ENCODE measurements at places on chromosomes 1 and 21.

GRCh38 chr1:56403321-56403720 is 176.0 kb downstream of the PLPP3 start:
- DNase-seq, result no peak

DNA sequence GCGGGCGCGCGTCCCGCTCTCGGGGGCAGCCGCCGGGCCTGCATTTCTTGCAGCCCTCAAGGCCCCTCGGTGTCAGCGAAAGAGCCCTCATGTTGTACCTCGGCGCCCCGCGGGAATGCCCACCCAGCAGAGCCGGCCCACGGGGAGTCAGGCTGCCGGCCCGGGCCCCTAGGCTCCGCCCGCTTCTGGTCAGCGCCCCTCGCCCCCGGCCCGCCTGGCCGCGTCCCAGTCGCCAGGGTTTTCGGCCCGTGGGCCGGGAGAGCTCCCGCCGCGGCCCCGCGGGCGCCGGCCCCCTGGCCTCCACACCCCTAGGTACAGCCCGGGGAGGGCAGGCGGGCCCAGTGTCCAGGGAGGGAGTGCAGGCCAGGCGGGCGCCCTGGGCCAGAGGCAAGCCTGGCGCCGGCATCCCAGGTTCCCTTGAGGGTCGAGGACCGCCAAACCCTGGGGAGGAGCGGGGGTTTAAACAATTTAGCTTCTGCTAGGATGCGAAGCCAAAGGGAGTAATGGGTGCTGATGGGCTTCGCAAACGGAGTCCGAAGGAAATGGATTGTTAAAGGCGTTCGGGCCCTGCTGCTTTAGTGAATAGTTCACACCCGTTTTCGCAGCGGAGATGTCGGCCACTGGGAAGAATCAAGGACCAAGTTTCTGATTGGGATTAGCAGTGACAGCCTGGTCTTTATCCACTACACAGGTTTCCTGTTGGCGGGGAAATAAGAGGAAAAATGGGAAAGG is 486 bp upstream of the KCNA3 start:
- peak; percentile 68 for DNase-seq

DNA sequence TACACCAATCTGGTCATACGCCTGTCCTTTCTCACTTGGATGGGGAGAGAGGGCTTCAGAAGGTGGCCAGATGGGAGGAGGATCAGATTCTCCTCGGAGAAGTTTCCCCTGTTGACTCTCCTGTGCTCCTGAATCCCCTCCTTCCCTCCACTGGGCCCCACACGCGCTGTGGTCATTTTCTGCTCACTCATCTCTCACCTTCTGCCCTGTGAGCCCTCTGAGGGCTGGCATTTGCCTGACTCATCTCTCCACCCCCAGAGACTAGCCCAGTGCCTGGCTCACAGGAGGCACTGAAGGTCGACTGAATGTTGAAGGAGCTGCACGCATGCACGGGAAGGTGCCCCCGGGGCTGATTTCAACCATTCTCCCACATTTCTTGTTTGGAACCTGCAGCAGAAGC is 14.2 kb downstream of the ABCA4 start:
- no peak for DNase-seq

GRCh38 chr1:232029315-232029714 is 402.7 kb downstream of the DISC1 start:
- DNase-seq, result no peak

DNA sequence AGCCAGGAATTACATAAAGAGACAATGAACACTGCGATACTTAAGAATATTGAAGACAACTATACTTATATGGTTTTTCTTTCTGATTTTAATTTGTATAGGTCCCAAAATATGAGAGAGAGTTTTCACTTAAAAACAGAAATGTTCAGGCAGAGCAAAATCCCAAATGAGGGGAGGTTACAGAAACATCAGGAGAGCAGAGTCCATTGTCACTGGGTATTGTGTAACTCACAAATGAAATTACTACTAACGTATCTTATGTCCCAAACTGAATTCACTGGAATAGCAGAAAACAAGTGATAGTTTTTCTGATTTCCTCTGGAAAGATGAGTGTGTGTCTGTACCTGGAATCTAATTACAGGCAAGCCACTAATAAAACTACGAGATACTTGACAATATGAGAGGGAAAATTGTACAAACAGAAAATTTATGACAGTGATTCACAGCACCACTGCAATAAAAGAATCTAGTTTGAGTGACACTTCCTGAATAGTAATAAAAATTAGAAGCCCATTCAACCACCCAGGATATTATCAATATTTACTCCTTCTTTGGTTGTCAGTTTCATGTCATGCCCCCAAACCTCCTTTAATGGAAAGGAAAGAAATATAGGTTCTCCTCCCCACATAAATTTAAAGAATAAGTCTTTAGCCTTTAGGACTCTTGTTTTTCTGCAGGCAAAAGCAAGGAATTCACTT is 522.6 kb downstream of the ADGRL2 start:
- DNase-seq, result no peak

GRCh38 chr1:97680894-97681293 is 239.9 kb downstream of the DPYD start:
- no peak for DNase-seq

DNA sequence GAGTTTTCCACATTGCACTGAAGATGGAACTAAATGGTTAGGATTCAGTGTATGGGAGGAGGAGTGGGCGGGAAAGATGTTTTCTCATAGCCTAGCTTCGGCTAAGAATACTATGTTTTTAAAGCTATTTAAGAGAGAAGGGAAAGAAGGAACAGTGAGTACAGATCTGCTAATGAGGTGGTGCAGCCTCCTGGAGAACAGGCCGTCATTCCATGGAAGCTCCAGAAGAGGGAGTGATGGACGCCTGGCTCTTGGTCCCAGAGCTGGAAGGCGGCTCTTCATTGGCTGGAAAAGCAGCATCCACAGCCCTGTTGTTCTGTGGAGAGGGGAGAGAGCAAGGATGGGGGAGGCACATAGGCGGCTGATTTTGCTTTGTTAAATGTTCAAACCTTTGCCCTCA is 6.9 kb downstream of the CAMK1G start:
- no peak for DNase-seq

GRCh38 chr1:165353731-165354671 is 2.5 kb downstream of the LMX1A start:
- no peak for DNase-seq

DNA sequence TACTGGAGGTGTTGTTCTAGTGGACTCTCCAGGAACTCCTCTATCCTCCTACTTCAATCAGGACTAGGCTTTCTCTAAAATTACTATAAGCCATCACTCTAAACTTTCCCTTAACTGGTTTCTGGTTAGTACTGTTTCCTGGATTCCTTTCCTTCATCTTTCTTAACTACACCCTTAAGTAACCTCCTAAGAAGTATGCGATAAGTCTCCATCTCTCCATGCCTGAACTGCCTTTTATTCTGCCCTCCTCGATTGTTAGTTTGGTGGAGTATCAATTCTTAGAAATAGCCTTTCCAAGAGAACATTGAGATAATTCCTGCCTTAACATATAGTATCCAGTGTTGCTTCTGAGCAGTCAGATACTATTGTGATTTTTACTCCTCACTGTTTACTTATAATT is 162.9 kb upstream of the PDE4B start:
- DNase-seq, result no peak

DNA sequence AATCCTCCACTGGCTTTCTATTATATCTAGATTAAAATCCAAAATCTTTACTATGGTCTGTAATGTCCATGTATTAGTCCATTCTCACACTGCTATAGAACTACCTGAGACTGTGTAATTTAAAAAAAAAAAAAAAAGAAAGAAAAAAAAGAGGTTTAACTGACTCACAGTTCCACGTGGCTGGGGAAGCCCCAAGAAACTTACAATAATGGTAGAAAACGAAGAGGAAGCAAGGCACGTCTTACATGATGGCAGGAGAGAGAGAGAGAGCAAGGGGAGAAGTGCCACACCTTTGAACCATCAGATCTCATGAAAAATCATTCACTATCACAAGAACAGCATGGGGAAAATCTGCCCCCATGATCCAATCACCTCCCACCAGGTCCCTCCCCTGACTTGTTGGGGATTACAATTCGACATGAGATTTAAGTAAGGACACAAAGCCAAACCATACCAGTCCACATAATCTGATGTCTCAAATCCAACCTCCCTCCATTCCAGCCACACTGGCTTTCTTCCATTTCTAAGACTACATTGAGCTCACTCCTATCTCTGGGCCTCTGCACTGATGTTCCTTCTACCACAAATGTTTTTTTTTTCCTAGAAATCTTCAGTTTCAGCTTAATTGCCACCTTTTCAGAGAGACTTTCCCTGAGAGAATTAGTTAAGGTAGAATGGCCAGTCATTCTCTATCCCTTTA is 92.4 kb downstream of the EIF4G3 start:
- DNase-seq, result no peak

DNA sequence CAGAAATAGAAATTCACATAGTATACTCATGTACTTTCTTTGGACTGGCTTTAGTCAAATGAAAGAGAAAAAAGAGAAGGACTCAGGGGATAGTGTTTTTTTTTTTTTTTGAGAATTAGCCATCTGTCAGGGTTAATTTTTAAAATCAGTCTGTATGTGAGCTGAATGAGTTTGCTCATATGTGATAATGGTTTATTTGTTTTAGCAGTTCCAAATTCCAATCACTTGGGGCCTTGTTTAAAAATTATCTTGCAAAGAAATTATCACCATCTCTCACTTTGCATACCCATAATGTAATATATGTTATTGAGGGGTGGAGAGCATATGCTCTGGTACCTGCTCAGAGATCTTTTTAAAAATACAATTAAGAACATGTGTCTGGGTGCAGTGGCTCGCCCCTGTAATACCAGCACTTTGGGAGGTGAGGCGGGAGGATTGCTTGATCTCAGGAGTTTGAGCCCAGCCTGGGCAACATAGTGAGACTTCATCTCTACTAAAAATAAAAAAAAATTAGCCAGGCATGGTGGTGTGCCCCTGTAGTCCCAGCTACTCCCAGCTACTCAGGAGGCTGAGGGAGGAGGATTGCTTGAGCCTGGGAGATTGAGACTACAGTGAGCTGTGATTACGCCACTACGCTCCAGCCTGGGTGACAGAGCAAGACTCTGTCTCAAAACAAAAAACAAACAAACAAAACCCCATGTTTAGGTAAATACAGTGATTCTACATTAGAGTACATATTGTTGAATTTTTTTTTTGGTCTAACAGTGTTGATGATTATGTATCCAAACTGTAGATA is 19.7 kb downstream of the GNAI3 start:
- DNase-seq, result peak; percentile 20

GRCh38 chr1:59229138-59229537 is 67.8 kb upstream of the FGGY start:
- no peak for DNase-seq

GRCh38 chr1:173451981-173452380 is 25.2 kb upstream of the PRDX6 start:
- peak; percentile 97 for DNase-seq

DNA sequence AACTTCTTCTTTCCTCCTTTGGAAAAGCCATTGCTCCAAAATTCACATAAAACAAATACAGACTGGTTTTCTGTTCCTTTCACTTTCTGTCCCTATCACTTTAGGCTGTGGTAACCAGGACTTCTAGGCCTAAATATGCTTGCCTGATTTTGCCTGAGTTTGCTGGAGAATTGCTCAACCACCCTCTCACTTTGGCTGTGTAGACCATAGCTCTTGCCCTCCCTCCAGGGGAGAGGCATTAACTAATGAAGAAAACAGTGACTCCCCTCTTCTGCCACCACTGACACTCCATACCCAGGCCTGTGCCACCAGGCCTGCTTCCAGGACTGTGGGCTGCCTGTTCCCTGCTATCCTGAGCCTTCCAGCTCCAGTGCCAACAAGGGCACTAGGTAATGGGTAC is 163.5 kb downstream of the TOMM20 start:
- DNase-seq, result no peak

DNA sequence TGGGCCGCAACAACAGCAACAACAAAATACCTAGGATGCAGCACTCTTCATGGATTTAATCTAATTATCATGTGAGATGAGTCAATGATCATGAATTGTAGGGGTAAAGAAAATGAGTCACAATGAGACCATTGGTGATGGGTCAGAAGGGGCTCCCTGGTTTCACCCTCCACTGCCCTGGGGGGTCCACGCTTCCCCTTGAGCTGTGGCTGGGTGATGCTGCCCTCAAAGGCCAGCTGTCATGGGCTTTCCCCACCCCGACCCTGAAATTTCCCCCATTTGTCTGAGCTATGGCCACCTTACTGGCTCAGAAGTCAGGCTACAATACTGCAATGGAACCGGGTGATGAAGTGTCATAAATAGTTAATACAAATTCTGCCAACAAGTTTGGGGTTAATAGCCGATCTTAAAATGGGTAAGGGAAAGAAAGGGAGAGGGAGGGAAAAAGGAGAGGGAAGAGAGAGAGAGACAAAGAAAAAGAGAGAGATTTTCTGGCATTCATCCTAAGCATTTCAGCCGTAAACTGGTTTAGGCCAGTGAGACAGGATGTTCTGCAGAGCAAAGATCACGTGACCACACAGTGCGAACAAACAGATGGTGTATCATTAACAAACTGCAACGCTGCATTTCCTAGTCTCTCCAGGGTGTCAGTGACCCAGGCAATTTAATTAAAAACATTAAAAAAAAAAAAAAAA is 143.4 kb upstream of the ERRFI1 start:
- peak; percentile 97 for DNase-seq

- DNase-seq, result peak; percentile 92
These were observed 45.4 kb downstream of the KCND3 start for GRCh38 chr1:111943846-111944749.

GRCh38 chr1:198245379-198245778 is 88.6 kb downstream of the NEK7 start:
- no peak for DNase-seq

DNA sequence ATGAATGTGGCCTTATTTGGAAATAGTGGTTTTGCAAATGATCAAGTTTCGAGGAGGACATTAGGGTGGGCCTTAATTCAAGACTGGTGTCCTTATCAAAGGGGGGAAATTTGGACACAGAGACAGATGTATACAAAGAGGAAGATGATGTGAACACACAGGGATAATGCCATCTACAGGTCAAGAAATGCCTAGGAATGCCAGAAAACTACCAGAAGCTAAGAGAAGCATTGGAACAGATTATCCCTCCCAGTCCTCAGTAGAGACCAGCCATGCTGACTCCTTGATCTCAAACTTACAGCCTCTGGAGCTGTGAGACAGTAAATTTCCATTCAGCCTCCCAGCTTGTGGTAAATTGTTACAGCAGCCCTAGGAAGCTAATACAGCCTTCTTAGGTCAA is 151.4 kb downstream of the PTGER3 start:
- no peak for DNase-seq

GRCh38 chr1:236063919-236064673 is 794 bp downstream of the NID1 start:
- DNase-seq, result peak; percentile 45

GRCh38 chr1:44261962-44262361 is 48.7 kb downstream of the DMAP1 start:
- no peak for DNase-seq

DNA sequence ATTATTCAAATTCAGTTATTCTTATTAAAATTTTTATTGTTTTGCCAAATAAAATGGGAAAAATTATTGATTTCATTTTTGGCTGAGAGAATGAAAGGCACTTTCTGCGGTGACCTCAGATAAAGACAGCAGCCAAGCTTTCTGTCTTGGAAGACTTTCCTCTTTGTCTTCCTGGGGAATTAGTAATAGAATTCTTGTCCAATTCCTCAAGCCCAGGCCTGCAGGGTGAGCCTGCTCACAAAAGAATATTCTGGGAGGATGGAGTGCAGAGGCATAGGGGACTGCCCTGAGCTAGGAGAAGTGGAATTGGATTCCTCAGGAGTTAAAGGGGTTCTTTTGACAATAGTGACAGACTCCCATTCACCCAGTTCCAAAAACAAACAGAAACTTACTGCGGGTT is 614.5 kb upstream of the ADGRL2 start:
- DNase-seq, result no peak

GRCh38 chr1:236030534-236030933 is 34.4 kb downstream of the NID1 start:
- DNase-seq, result no peak

- no peak for DNase-seq
These were observed 149.3 kb upstream of the ETV3 start for GRCh38 chr1:157287462-157287861.
